ENCODE measurements at places on chromosomes 2 and 18.

GRCh38 chr2:194661431-194661830 is 995.6 kb upstream of the SLC39A10 start:
- DNase-seq, result no peak

DNA sequence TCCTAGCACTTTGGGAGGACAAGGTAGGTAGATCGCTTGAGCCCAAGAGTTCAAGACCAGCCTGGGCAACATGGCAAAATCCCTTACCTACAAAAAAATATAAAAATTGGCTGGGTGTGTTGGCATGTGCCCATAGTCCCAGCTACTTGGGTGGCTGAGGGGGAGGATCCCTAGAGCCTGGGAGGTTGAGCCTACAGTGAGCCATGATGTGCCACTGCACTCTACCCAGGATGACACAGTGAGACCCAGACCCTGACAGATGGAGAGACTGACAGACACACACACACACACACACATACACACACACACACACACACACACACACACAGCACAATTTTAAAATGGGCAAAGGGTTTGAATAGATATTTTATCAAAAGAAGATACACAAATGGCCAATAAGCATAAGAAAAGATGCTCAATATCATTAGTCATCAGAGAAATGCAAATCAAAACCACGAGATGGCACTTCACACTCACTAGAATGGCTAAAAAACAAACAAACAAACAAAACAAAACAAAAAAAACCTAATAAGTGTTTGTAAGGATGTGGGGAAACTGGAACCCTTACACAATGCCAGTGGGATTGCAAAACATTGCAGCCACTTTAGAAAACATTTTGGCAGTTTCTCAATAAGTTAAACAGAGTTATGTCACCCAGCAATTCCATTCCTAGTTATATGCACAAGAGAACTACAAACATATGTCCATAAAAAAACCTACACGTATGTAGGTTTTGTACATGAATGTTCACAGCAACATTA is 42.3 kb downstream of the BAZ2B start:
- no peak for DNase-seq

GRCh38 chr2:37855283-37856041 is 69.6 kb upstream of the RMDN2 start:
- DNase-seq, result no peak

DNA sequence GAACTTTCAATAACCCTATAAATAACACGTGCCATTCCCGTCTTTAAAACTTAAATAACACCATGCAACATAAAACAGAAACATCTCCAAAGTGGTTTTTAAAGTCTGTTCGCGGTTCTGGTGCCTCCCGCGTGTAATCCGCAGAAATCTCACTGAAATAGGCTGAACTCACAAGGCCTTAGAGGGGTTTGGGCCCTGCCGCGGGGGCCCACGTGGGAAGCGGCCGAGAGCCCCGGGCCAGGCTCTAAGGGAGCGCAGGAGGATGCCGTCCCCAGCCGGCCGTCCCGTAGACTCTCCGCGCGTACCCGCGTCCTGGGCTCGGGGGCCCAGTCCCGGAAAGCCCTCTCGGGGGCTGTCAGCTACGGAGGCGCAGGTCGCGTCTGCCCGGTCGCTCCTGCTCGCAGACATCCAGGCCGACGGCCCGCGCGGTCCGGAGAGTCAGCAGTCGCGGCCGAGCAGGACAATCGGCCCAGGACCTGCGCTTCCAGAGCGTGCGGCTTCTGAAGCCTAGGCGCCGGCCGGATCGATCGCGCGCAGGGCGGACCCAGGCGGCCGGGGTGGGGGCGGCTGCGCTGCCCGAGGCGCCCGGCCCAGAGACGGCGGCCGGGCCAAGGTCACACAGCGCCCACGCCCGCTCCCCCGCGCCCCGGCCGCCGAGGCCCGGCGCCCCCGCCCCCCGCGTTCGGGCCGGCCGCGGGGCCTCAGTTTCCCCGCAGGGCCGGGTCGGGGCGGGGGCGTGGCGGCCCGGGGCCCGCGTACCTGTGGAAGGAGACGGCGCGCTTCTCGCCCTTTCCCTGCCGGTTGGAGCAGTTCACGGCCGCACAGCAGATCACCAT is 558 bp downstream of the THAP4 start:
- DNase-seq, result peak; percentile 59

- no peak for DNase-seq
Measured at GRCh38 chr2:228131833-228132232, 49.7 kb downstream of the SPHKAP start.

GRCh38 chr18:7414459-7414858 is 152.7 kb upstream of the PTPRM start:
- no peak for DNase-seq

DNA sequence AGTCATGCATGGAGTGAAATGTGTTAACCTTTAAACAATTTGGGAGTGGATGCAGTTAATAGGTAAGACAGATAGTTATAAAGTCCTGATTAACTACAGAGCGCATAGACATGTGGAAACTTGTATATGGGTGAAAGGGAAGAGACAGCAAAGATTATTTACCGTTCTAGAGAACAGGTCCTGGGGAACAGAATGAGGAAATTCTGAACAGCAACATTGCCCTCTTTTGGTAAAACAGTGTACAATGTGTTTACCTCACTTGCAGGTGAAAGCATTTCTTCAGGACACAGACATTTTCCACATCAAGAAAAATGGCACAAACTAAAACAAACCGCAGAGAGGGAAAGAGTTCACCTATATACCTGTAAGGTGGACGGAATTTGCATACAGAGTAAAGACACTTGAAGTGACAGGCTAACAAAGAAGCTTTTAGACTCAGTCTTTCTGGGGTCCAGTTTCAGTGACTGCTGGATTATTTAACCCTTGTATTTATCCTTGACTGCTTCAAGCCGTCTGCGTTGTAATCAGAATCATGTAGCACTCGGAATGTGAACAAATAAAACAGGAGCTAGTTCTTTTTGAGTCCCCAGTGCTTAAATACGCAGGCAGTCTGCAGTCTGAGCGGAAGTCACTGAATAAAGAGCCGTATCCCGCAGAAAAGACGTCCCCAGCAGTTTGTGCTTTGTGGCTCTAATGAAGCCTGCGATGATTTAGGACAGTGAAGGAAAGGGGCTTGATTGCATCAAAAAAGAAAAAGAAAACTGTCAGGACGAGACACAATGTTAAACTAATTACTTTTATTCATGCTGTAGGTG is 364.8 kb upstream of the GALNT5 start:
- DNase-seq, result no peak

- DNase-seq, result no peak
Measured at GRCh38 chr2:239358062-239358754, 42.6 kb downstream of the HDAC4 start.

DNA sequence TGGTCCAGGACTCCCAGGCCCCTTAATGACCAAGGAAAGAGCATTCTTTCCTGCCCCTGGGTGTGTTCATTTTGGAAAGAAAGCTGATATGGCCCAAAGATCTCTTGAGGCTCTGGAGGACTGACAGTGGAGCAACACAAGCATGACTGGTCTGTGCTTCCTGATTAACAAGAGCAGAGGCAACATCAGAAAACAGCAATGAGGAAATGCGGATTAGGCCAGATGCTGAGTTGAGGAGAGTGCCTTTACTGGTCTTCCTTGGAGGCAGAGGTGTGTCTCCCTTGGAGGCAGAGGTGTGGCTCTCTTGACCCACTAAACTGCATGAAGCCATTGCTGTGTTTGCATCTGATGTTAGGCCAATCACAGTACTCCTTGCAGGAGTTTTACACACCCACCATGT is 19.9 kb downstream of the IL36B start:
- DNase-seq, result no peak

DNA sequence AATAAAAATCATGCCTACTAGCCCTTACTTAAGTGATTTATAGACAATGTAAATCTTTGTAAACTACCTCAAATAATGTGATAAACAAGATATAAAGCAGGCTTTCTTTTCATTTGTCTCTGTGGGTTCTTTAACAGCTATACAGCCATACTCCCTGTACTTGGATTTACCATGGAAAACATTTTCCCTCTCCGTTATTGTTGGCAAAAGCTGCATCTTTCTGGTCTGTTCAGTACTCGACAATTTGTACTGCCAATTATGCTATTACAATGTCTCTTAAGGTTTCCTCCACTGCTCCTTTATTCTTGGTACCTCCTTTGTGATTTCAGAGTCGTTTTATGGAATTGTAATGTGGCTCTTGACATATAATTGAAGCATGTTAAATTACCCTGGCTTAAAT is 426.3 kb upstream of the PKDCC start:
- no peak for DNase-seq
